Thoracic aorta (tissue), 2 donors: ENCODE measurements at places on chromosomes 2 and 18. TPM values are rescaled to one million over a fixed set of nuclear protein-coding genes. Genes with fewer than 3 reads are reported as not detected.

- DNase-seq, result no peak
These were observed 155.8 kb downstream of the COL6A3 start for GRCh38 chr2:237258116-237258515.

DNA sequence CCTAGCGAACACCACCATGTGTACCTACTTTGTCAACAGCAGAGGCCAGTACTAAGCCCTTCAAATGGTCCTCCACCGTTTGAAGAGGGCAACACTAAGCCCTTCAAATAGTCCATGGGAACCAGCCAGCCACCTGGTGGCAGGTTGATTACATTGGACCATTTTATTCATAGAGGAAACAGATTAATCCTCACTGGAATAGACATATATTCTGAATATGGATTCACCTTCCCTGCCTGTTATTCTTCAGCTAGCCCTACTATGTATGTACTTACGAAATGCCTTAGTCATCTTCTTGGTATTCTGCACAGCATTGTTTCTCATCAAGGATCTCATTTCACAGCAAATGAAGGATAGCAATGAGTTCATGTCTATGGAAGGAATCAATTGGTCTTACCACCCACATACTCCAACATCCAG is 10.0 kb upstream of the ZNF396 start:
- DNase-seq, result no peak

- no peak for DNase-seq
These were observed 32.1 kb upstream of the WDR75 start for GRCh38 chr2:189409131-189409530.

GRCh38 chr2:133886735-133887675 is 318.7 kb upstream of the NCKAP5 start:
- no peak for DNase-seq

DNA sequence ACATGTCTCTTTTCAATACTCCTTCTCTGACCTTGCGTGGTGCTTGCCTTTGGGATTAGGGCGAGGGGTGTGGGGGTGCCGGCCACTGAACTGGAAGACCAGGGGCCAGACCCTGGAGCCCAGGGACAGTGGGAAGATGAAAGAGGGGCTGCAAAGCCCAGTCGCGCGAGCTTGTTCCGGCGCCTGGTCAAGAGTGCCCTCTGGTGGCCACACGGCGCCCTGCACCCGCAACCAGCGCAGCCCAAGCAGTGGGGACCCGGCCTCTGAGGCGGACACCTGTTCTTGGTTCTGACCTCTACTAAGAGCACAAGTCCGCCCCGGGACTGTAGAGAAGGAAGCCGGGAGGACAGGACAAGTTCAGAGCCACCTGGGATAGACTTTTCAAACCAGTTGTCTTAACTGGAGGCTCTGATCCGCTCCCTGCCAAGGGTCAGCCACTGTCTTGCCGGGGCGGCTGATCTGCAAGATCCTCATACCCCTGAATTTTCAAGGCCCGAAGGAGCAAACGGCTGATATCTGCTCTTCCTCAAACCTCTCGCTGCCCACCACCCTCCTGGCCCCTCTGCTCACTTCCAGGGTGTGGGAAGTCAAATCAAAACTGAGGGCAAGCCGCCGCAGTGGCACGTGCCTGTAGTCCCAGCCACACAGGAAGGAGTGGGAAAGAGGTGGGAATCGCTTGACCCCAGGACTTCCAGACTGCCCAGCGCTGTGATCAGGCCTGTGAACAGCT is 14.9 kb upstream of the MSH6 start:
- peak; percentile 8 for DNase-seq

DNA sequence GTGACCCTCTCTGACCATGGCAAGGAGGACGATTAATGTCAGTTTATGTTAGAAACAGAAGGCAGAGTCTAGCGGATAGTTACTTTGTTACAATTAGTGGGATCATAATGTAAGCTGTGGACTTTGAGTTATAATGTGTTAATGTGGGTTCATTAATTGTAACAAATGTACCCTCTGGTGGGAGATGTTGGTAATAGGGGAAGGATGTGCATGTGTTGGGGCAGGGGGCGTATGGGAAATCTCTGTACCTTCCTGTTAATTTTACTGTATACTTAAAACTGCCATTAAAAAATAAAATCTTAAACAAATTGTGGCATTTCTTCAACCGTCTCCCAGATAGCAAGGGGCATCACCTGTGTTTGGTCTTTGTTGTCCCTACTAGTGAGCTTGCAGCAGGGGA is 4.8 kb downstream of the UBE2F start:
- no peak for DNase-seq

GRCh38 chr18:3263132-3263700 is 1.3 kb downstream of the MYL12B start:
- no peak for DNase-seq

- no peak for DNase-seq
These were observed 20.7 kb downstream of the ST8SIA3 start for GRCh38 chr18:57373017-57373416.

- no peak for DNase-seq
These were observed 1311.7 kb upstream of the NXPH2 start for GRCh38 chr2:140091926-140092325.

DNA sequence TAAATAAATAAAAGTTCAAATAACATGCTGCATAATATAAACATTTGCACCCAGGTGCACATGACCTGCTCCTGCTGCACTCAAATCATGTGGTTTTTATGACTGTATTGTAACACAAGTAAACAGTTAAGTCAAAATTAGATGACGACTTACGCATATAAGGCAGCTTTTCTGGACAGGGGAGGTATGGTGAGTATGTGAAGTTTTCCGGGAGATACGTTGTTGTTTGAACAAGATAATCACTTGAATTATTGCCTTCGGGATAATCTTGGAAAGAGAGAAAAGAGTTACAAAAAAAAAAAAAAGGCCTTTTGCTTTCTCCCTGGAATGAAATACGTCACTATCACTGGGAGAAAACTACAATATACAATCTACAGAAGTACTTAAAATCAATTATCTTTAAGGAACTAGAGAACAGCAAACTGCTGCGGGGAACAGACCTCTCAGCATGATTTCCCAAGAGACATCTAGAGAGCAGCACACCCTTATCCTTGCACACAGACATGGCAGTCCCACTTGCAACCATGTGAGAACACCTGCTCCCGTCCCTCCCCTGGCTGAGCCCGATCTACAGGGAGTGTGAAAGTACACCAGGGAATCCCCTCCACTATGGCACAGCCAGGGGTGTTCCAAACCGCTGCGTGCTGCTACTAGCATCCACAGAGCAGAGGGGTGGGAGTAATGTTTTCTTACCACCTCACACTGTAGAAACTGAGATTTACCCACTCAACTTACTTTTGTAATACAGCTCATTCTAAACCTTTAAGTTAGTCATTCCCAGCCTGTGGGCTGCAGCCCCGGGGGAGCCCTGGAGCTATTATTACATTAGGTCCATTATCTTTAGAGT is 26.3 kb downstream of the B4GALT6 start:
- no peak for DNase-seq

The IL1F10 gene
- total RNA-seq, result not detected

The HOXD1 gene
- total RNA-seq, result not detected

The PJVK gene
- 1.8 TPM for total RNA-seq

The ZNF512 gene
- 16.8 TPM for total RNA-seq

The KCTD1 gene
- 13.4 TPM for total RNA-seq

The MOGAT1 gene
- not detected for total RNA-seq

The IL1A gene
- 0.56 TPM for total RNA-seq

The HOXD3 gene
- 3.9 TPM for total RNA-seq
